Liver (tissue), 10 donors: ENCODE measurements at places on chromosomes 7 and 10. TPM values are rescaled to one million over a fixed set of nuclear protein-coding genes. Genes with fewer than 3 reads are reported as not detected.

PDE1C gene
- 0.47 TPM for total RNA-seq

CCDC3 gene
- 6.5 TPM for total RNA-seq

GPR146 gene
- total RNA-seq = 33.5 TPM

GNAT3 gene
- not detected for total RNA-seq

CARD11 gene
- 1.3 TPM for total RNA-seq

KCP gene
- total RNA-seq = 0.08 TPM

ACSM6 gene
- total RNA-seq = not detected

GRCh38 chr10:58674251-58674650, 161.6 kb downstream of the BICC1 start:
- H3K27ac ChIP-seq = no peak overlapping the region
- no peak overlapping the region for H3K4me3 ChIP-seq
- no peaks in the 10 kb centered on the region for H3K4me1 ChIP-seq
- no peaks in the 10 kb centered on the region for H3K27me3 ChIP-seq
- H3K36me3 ChIP-seq = no peaks in the 10 kb centered on the region

DNA sequence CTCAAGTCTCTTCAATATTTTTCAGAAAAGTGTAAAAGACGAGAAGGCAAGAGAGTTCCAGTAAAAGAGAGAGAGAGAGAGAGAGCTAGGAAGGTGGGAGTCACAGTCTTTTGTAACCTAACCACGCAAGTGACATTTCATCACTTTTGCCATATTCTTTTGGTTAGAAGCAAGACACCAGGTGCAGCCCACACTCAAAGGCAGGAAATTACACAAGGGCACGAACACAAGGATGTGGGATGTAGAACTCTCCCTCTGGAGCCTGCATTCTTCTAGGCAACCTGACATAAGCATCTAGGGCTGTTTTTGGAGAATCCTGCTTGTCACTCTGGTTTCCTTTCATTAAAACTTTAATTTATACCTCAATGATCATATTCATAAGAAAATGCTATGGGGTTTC, 1213.1 kb downstream of the DNAJB9 start:
- no peaks in the 10 kb centered on the region for H3K27me3 ChIP-seq
- H3K4me3 ChIP-seq = no peak overlapping the region
- no peaks in the 10 kb centered on the region for H3K36me3 ChIP-seq
- no peak for DNase-seq
- H3K4me1 ChIP-seq = no peaks in the 10 kb centered on the region

GRCh38 chr7:20407585-20408466, 77.1 kb downstream of the ITGB8 start:
- no peaks in the 10 kb centered on the region for H3K4me1 ChIP-seq
- no peak overlapping the region for H3K27ac ChIP-seq
- no peaks in the 10 kb centered on the region for H3K36me3 ChIP-seq
- no peaks in the 10 kb centered on the region for H3K27me3 ChIP-seq

DNA sequence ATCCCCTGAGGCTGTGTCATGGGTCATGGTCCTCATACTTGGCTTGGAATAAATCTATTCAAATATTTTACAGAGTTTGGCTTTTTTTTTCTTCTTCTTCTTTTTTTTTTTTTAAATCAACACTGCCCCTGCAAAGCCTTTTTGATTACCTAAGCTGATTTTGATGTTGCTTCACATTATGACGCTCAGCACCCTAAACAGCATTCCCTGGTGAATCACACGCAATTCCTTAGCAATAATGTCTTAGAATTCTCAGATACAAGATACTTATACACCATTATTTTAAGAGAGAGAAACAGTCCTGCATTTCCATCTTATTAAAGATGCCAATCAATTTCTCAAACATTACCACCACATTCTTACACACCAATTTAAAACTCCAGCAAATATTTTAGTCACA, 323.7 kb upstream of the IGFBP3 start:
- H3K4me1 ChIP-seq = no peaks in the 10 kb centered on the region

DNA sequence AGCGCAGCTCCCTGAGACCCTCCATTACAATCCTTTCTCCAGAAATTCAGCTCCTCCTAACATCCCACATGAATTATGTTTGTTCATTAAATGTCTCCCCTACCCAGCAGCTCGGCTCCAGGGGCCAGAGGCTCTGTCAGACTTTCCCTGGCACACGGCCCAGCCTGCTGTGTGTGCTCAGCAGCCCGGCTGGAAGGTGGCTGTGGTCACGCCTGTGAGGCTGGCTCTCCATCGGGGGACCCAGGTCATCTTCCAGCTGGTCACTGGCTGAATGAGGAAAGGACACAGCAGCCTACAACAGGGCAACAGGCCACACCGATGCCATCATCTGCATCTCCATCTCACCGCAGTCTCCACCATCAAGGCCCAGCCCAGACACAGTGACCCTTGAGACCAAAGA, 219.8 kb downstream of the MAD1L1 start:
- H3K36me3 ChIP-seq = no peaks in the 10 kb centered on the region
- H3K27me3 ChIP-seq = no peaks in the 10 kb centered on the region

DNA sequence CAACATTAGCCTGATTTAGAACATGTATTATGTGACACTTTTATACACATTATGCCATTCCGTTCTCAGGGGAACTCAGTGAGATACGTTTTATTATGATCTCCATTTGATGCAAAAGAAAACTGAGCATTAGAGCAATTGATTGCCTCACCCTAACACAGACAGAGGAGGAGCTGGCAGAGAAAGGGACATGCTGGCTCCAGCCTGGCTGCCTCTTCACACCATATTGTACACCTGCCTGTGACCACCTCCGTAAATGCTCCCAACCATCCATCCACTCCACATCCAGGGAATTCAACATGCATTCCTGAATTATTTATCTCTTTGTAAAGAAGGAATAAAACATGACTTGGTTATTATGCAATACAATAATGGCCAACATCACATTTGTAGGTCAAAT, 195.0 kb upstream of the STK17A start:
- H3K4me1 ChIP-seq = no peaks in the 10 kb centered on the region
- no peaks in the 10 kb centered on the region for H3K36me3 ChIP-seq
- H3K27me3 ChIP-seq = no peaks in the 10 kb centered on the region
- no peak overlapping the region for H3K4me3 ChIP-seq
- no peak overlapping the region for H3K27ac ChIP-seq

GRCh38 chr7:158324397-158325360, 262.9 kb downstream of the PTPRN2 start:
- DNase-seq = no peak
- H3K36me3 ChIP-seq = no peaks in the 10 kb centered on the region
- no peak overlapping the region for H3K27ac ChIP-seq
- no peaks in the 10 kb centered on the region for H3K4me1 ChIP-seq
- H3K27me3 ChIP-seq = no peaks in the 10 kb centered on the region
- H3K4me3 ChIP-seq = no peak overlapping the region

DNA sequence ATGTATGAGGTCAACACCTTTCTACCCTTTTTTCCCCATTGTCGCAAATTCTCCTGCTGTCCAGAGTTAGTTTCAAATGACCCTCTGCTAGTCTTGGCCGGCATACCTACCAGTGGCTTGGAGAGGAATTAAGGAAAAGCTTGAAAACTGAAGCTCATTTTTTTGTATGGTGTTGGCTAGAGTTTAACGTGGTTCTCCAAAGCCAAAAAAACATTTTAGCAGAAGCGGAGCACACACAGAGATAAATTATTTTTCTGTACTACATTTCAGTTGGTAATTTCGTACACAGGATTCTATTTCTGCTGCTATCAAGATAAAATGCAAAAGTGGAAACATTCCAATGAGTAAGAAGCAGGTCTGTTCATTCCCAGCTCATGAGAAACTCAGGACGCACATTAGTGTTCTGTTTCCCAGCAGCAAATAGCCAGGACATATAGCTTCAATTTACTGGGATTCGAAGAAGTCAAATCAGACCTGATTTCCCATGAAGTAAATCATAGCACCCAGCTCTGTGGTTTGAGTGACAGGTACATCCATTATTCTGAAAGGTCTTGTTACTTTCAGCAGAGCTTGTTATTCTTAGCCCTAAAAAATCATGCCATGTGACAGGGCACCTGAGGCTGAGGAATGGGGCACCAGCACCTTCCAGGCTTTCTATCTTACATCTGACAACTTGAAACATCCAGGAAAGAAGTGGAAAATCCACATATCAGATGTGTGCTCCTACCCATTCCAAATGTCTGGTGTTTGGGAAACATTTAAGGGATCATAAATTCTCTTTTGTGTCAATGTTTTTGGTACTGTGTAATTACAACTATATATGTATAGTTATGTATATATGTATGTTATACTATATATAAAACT, 215.9 kb upstream of the C7orf33 start:
- DNase-seq = no peak
- no peak overlapping the region for H3K27ac ChIP-seq
- H3K27me3 ChIP-seq = no peaks in the 10 kb centered on the region
- no peaks in the 10 kb centered on the region for H3K36me3 ChIP-seq
- H3K4me3 ChIP-seq = no peak overlapping the region
- no peaks in the 10 kb centered on the region for H3K4me1 ChIP-seq

DNA sequence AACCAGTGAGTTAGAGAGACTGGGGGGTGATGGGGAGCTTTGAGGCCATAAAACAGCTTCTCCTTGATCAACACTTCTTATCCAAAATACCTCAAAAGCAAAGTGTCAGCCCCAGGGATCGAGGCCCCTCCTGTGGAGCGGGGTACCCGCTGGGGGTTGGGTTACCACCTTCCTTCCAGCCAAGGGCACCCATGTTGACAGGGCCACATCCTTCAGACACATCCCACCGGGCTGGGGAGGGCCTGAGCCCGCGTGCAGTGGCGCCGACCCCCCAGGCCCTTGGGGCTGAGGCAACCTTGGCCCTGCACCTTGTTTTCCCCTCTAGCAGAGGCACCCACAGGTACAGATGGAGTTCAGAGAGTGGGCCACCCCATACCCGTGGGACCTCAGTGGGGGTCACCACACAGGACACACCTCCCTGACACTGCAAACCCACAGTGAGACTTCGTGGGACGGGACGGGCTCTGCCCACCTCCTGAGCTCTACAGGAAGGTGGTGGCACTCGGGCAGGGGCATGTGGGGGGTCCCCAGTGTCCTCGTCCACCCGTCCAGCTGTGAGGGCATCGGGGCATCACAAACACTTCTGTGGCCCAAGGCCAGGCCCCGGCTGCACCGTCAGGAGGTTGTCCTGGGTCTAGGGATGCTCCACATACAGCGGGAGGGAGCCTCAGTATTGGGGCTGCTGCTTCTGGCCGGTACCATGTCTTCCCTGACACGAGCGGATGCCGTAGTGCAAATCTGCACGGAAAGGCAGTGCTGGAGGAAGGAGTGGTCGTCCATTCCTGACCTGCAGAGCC, 10.7 kb downstream of the DPYSL4 start:
- no peak for DNase-seq
- no peak overlapping the region for H3K27ac ChIP-seq
- no peak overlapping the region for H3K4me3 ChIP-seq
- H3K4me1 ChIP-seq = no peaks in the 10 kb centered on the region

- H3K4me1 ChIP-seq = peaks cover 6% of the 10 kb centered on the region
- H3K36me3 ChIP-seq = no peaks in the 10 kb centered on the region
- H3K27me3 ChIP-seq = no peaks in the 10 kb centered on the region
- no peak overlapping the region for H3K4me3 ChIP-seq
- no peak for DNase-seq
- H3K27ac ChIP-seq = no peak overlapping the region
Observed at GRCh38 chr10:34576797-34577196, 238.3 kb downstream of the PARD3 start.

DNA sequence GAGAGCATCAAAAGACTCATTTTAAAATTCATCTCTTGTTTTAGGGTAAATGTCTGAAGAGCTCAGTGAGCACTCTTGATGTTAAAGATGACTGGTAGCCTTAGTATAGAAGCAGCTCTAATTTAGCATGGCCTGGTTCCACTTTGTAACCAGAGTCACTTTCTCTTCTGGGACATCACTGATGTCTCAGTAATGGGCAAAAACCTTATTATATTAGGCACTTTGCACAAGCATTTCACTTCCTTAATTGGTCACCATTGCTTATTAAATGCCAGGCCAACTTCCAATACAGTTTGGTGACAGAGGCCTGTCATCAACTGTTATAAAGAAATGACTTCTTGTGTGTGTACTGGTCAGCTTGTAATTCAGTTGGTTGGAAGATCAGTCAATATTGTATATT, 53.0 kb downstream of the STEAP1B start:
- H3K27ac ChIP-seq = no peak overlapping the region
- H3K4me1 ChIP-seq = no peaks in the 10 kb centered on the region
- H3K36me3 ChIP-seq = no peaks in the 10 kb centered on the region
- no peak for DNase-seq

DNA sequence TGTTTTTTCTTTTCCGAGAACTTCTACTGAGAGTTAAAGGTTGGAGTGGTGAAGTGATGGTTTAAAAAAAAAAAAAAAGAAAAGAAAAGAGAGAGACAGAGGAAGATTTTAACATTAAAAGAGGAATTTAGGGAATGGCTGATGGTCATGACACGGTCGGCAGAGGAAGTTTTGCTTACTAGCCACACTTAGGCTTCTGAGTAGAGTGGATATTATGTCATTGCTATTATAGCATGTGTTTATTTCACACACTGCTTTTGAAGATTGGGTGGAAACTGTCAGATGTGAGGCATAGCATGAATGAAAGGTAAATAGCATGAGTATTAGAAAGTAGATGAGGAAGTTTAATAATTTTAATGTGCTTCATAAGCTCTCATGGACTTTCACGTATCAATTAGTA, 2.5 kb downstream of the KAT6B start:
- no peaks in the 10 kb centered on the region for H3K4me1 ChIP-seq
- no peak overlapping the region for H3K27ac ChIP-seq
- DNase-seq = no peak
- no peak overlapping the region for H3K4me3 ChIP-seq
- H3K36me3 ChIP-seq = no peaks in the 10 kb centered on the region

DNA sequence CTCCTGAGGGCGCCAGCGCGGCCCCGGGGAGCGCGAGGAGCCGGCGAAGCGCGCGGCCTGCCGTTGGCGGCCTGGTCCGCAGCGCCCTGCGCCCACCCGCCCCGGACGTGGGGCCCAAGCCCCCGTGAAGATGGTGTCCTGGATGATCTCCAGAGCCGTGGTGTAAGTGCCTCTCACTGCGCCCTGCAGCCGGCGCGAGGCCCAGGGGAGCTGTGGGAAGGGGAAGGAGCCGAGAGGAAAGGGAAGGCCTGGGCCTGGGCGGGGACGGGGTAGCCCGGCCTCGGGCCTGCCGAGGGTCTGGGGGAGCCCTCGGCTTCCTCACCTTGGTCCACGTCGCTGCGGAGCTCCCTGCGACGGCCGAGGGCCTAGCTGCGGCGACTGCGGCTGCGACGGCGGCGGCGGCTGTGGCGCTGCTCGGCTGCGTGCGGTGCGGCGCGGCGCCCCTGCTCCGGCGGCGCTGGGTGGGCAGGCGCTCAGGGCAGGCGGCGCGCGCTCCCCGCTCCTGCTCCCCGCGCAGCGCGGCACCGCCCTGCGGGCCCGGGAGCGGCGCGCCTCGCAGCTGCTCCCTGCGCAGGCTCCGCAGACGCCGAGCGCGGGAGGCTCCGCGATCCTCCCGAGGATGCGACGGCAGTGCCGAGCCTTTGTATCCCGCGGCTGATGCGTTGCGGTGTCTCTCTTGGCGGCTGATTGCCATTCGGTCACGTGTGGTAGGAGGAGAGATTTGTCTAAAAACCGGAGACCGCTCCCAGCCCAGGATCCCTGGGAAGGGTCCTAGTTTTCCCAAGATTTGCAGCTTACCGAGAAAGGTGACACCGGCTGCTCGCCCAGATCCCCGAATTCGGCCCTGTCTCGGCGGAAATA, 445 bp downstream of the REEP3 start:
- peak overlapping the region; percentile 97 for H3K27ac ChIP-seq
- peak overlapping the region; percentile 95 for H3K4me3 ChIP-seq
- H3K36me3 ChIP-seq = no peaks in the 10 kb centered on the region
- H3K4me1 ChIP-seq = peaks cover 9% of the 10 kb centered on the region
